ENCODE measurements at places on chromosomes 2 and 18.

DNA sequence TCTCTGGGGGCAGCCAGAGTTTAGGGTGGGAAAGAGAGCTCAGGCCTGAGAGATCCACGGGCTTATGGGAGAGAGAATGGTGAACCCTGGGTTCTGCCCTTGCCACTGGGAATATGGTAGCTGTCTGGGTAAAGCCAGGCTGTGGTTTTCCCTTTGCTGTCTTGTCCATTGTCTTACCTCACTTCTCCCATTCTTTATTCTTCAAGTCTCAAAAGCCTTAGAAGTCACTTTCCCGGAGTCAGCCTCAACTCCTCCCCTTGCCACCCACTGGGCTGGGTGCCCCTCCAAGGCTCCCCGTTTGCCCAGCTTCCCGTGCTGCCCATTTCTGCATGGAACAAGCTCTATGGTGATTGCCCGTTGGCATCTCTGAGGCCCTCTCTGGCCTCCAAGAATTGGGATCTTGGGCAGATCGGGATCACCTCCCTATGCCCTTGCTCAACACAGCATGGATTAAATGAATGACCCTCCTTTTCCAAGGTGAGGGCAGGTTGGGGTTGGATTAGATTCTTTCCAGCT, 228.2 kb downstream of the HAUS1 start:
- no peak for DNase-seq

GRCh38 chr2:24881158-24881557, 38.9 kb downstream of the ADCY3 start:
- no peak for DNase-seq

DNA sequence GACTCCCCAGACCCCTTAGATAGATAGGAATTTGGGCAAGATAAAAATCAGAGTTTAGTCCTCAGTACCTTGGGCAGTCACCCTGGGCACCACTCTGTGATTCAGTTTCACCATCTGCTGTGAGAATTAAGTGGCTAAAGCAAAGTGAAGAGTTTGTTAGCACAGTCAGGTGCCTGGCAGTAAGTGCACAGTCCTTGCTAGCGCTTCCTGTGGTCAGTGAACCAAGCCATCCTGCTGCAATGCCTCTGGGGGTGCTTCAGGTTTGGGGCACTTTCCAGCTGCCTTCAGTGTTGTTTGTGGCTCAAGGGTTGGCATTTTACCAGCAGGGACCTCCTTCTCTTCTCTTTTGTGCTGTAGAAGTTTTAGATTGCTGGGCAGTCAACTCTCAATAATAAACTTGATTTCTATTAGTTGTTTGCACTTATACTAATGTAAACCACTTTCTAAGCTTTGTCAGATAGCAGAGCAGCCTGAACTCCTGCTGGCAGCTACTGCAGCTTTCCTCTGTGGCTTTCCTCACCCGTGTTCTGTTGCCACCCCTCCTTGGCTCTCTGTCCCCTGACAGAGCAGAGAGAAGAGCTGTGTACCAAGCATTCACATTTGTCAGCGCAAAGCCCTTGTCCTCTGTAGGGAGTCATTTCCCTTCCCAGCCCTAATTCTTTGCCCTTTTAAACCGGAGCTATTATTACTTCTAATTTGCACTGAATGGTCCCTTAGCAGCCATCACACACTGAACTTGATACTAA, 48.4 kb upstream of the RMP24 start:
- DNase-seq, result no peak

- DNase-seq, result no peak
Observed at GRCh38 chr18:74126684-74127655, 20.7 kb downstream of the FBXO15 start.

GRCh38 chr2:65420712-65421431, 11.5 kb downstream of the SPRED2 start:
- DNase-seq, result peak; percentile 64

DNA sequence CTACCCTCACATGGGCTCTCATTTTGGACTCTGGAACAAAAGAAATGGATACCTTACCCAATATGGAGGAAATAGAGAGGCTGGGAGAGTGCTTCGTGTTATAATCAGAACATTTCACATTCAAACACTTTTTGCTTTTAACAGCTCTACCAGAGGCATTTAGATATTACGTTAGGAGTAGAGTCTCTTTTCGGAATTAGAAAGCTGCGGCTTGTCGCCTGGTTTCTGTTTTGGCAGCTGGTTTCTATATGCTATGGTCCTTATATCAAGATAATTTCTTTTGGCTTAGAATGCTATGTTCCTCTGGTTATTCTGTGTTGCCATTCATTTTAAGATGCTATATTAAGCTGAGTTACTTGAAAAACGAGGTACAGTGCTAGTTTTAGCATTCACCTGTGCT, 392.8 kb upstream of the GALNT5 start:
- no peak for DNase-seq

DNA sequence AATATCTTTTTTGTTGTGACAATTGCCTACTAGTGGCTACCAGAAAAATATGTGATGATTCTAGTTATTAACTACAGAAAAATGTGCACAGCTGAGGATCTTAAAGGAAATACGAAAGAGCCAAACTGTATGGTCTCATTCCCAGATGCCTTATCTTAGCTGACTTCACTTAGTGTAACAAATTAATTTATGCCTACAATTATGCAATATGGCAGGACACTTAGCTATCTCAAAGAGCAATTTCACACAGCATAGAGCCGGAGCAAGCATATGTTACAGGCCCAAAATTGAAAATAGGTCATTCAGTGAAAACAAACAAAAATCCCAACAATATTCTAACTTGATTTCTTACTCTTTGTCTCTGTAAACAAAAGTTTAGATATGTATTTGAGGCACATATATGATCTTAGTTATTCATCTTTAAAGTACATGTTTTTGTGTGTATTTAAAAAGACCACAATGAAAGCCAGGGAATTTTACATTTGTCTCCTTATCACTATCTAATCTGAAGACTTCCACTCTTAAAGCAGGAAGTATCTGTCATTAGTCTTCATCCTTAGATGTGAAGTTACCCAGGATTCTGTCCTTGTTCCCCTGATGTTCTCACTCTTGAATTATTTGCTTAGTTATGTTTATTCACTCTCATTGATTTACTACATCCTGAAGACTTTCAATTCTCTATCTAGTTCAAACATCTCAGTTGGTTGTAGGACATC, 1579.0 kb upstream of the NXPH2 start:
- DNase-seq, result no peak

DNA sequence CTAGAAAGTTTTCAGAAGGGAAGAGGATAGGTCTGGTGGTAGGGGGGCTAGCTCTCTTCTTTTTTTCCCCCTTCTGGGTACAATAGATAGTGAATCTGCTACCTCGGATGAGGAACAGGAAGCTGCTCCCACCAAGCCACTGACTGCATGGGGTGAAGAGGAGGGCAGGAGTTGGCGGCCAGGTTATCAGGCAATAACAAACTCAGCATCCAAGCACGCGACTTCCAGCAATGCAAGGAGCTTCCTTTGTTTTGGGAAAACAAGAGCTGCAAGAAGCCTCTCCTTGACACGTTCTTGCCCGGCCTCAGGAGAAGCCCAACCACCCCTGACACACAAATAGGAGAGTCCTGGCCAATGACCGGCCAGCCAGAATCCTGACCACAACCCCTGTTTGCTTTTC, 32.2 kb downstream of the NHEJ1 start:
- DNase-seq, result no peak

DNA sequence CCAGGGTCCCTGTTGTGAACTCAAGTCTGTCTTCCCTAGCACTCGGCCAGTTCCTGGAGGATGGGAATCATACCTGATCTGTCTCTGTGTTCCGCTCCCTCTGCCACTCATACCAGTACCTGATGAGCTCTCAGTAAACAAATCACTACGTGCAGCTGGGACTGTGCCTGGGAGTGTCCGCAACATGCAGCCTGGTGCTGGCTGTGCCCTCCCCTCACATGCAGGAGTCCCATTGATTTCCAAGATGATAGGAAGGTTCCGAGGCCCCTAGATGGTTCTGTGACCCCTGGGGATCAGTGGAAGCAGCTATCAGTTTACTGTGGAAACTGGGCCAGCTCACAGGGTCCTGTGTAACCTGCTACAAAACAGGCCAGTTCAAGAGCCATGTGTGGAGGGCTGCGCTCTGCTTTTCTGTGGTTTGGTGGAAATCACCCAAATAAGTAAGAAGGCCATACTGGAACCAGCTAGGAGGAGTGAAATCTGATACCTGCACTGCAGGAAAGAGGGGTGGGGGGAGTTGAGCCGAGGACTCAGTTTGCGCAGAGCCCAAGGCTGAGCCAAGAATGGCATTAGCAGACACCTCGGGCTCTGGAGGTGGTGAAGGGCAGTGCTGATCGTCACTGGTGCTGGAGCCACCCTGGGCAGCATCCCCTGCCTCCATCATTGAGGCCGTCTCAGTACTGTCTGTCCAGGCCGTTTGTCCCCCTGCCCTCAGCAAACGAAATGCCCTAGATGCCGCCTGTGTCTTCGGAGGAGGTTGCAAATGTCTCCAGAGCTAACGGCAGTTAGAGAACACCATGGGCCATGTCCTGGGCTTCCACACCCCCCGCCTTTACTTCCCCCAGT, 93.3 kb downstream of the KLHL29 start:
- DNase-seq, result no peak
